ENCODE measurements at places on chromosomes 4 and X. TPM values are rescaled to one million over a fixed set of nuclear protein-coding genes. Genes with fewer than 3 reads are reported as not detected.

The SATL1 gene
- 2.6 TPM for polyA plus RNA-seq

The CYBB gene
- 0.40 TPM for polyA plus RNA-seq

The RAB33B gene
- 10.7 TPM for polyA plus RNA-seq

The NUP62CL gene
- 3.4 TPM for polyA plus RNA-seq

The TEC gene
- not detected for polyA plus RNA-seq

The COL4A6 gene
- 3.1 TPM for polyA plus RNA-seq

The CD38 gene
- not detected for polyA plus RNA-seq

The ARX gene
- 42.8 TPM for polyA plus RNA-seq

The NOX1 gene
- polyA plus RNA-seq = not detected

The TMEM31 gene
- polyA plus RNA-seq = 1.0 TPM

The MAP7D2 gene
- polyA plus RNA-seq = 3.5 TPM

The RASL11B gene
- polyA plus RNA-seq = 2.1 TPM

The HSFX3 gene
- not detected for polyA plus RNA-seq

The RAPGEF2 gene
- 134 TPM for polyA plus RNA-seq

The GPC3 gene
- polyA plus RNA-seq = 2.1 TPM

The RASGEF1B gene
- 21.5 TPM for polyA plus RNA-seq

The TSPAN7 gene
- polyA plus RNA-seq = 180 TPM

The CWH43 gene
- polyA plus RNA-seq = not detected

The SULT1E1 gene
- polyA plus RNA-seq = not detected

The GLRA3 gene
- 0.76 TPM for polyA plus RNA-seq

The TAF7L gene
- polyA plus RNA-seq = 1.1 TPM

The BEX1 gene
- polyA plus RNA-seq = 1,035 TPM

The GPRASP3 gene
- polyA plus RNA-seq = 16.4 TPM

The PNCK gene
- polyA plus RNA-seq = 9.5 TPM

The CDX4 gene
- not detected for polyA plus RNA-seq

The HNRNPH2 gene
- 136 TPM for polyA plus RNA-seq

The GALNTL6 gene
- polyA plus RNA-seq = 11.8 TPM

The P2RY4 gene
- polyA plus RNA-seq = not detected

The CXCL11 gene
- polyA plus RNA-seq = 0.33 TPM

The PCDH7 gene
- 12.6 TPM for polyA plus RNA-seq

The DMRTC1 gene
- not detected for polyA plus RNA-seq

The SLC25A43 gene
- polyA plus RNA-seq = not detected

The PDGFRA gene
- 0.43 TPM for polyA plus RNA-seq

The ATP2B3 gene
- polyA plus RNA-seq = 4.4 TPM

The SPACA5B gene
- not detected for polyA plus RNA-seq

The CXorf49 gene
- not detected for polyA plus RNA-seq

The ALAS2 gene
- not detected for polyA plus RNA-seq
